ENCODE measurements at places on chromosomes 7 and 10. TPM values are rescaled to one million over a fixed set of nuclear protein-coding genes. Genes with fewer than 3 reads are reported as not detected.

Gene CHST3
- not detected for polyA plus RNA-seq

Gene GUSB
- polyA plus RNA-seq = 36.6 TPM

- no peak for DNase-seq
These were observed 235.5 kb downstream of the SEMA3E start for GRCh38 chr7:83413424-83413823.

DNA sequence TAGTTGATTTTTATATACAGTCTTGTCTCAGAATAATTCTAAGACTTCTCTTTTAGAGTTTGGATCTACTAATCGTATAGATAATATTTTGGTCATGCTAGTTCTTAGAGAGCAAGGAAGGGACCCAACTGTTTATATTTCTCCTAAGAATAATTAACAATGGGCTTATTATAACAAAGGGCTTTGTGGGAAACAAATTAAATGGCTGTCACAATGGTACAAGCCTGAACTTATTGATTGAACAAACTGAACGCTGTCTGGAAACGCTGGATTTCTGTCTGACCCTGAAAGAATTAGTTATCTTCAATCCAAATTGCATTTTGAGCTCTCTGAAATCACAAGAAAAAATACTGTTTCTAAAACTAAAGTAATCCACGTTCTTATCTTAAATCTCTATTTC is 56.8 kb downstream of the CSTF2T start:
- no peak for DNase-seq

- no peak for DNase-seq
These were observed 35.4 kb upstream of the ZNF107 start for GRCh38 chr7:64630496-64630895.

DNA sequence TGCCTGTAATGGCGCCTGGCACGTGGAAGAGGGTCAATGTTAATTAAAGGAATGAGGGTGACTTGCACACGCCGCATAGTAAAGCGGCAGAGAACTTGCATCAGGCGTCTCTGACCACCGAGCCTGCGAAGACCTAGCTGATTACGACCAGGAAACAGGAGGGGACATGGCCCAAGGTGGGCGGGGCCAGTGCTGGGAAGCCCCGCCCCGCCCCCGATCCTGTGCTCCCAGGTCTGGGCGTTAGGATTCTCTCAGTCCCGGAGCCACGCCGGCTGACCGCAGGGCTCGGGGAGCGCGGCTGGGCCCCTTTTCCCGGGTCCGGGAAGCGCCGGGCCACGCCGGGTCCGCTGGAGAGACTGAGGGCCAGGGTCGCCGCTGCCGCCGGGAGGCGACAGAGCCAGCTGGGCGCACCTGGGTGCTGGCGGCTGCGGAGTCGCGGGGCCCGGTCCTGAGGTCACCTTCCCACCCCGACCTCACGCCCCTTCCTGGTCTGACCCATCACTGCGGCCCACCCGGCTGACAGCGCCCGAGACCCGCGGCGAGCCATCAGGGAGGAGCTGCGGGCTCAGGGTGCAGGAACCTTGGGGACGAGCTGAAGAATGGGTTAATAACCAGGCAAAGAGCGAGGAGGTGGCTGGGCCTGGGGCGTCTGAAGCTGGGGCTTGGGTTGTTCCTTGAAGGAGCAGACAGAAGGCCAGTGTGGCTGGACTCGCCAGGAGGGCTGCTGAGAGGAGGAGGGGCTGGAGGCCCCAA is 23.0 kb upstream of the GRID1 start:
- peak; percentile 31 for DNase-seq

Gene SMKR1
- 9.7 TPM for polyA plus RNA-seq

GRCh38 chr7:1948301-1948796 is 278.3 kb downstream of the ELFN1 start:
- no peak for DNase-seq
